ENCODE measurements at places on chromosomes 4 and X. TPM values are rescaled to one million over a fixed set of nuclear protein-coding genes. Genes with fewer than 3 reads are reported as not detected.
A peak's percentile ranks its signal among the peaks of the same experiment; 100 is the strongest.

RIPPLY1 gene
- not detected for total RNA-seq

GRCh38 chrX:134619838-134620237, 38.4 kb downstream of the PLAC1 start:
- H3K4me1 ChIP-seq, result no peaks in the 10 kb centered on the region
- H3K4me3 ChIP-seq, result no peak overlapping the region
- H3K27me3 ChIP-seq, result no peaks in the 10 kb centered on the region
- H3K36me3 ChIP-seq, result no peaks in the 10 kb centered on the region
- no peak for DNase-seq
- H3K27ac ChIP-seq, result no peak overlapping the region

PPARGC1A gene
- total RNA-seq, result 1.5 TPM

POF1B gene
- 0.26 TPM for total RNA-seq

- no peaks in the 10 kb centered on the region for H3K27me3 ChIP-seq
- H3K4me1 ChIP-seq, result no peaks in the 10 kb centered on the region
- H3K4me3 ChIP-seq, result no peak overlapping the region
- H3K27ac ChIP-seq, result no peak overlapping the region
Observed at GRCh38 chr4:45119376-45119775, 393.0 kb upstream of the GNPDA2 start.

DNA sequence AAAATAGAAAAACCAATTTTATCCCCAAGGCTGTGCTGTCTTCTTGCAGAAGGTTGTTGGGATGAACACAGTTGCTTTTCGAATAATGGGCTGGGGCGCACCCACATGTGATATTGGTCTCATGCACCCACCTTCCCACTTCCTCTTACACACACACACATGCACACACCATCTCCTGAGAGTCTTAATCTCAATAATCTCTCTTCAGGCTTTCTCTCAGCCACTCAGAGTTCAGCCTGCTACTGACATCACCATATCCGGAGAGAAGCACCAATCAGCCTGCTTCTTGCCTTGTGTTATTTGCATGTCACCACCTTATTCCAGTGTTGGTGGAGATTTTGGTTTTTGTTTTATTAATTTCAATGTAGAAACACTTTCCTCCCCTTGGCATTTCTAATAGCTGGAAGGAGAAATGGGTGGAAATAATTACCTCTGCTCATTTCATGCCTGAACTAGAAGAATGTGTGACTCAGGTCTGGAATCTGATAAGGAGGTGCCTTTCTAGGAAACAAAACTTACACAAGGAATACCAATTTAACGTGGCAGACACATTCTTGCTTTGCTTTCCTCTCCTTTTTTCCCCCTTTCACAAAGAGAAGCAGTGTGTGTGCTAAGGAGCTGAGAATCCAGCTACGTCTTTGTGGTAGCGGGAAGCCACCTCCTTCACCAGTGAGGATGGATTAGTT, 400.2 kb downstream of the MID1IP1 start:
- H3K4me1 ChIP-seq, result no peaks in the 10 kb centered on the region
- no peaks in the 10 kb centered on the region for H3K36me3 ChIP-seq
- no peak overlapping the region for H3K4me3 ChIP-seq
- DNase-seq, result no peak
- no peaks in the 10 kb centered on the region for H3K27me3 ChIP-seq

GRCh38 chrX:42047886-42048285, 124.5 kb upstream of the CASK start:
- no peaks in the 10 kb centered on the region for H3K4me1 ChIP-seq
- no peaks in the 10 kb centered on the region for H3K27me3 ChIP-seq
- no peak for DNase-seq
- H3K27ac ChIP-seq, result no peak overlapping the region
- H3K4me3 ChIP-seq, result no peak overlapping the region

- no peak overlapping the region for H3K27ac ChIP-seq
- no peaks in the 10 kb centered on the region for H3K4me1 ChIP-seq
- H3K27me3 ChIP-seq, result no peaks in the 10 kb centered on the region
- DNase-seq, result no peak
Observed at GRCh38 chr4:122772311-122772710, 39.8 kb downstream of the BBS12 start.

DNA sequence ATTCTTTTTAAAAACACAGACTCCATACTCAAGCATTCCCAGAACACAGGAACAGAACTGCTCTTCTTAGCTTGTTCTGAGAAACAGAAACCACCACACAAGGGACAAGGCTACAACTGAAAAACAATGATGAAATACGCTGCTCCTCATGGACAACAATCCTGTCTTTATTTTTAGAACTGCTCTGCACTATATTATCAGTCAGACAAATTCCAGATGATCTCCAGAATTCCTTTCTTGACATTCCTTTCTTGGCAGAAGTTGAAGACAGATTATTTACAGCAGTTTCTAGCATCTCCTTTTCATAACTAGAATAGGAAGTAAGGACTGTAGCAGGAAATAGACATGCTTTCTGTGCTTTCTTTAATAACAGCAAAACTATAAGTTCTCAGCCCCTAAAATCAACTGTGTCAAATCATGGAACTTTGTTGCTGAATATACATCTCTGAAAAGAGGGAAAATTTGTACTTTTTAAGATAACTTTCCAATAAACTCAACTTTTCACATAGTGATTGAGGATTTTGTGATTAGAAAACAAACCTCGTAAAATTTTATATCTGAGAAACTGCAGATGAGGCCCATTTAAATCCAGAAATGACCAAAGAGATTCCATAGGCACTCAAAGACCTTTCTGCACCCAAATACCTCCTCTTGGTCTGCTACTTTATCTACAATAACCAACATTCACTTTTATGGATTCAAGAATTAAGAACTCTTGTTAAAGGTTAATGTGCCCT, 35.9 kb downstream of the ANTXR2 start:
- H3K27me3 ChIP-seq, result no peaks in the 10 kb centered on the region
- H3K27ac ChIP-seq, result peak overlapping the region; percentile 94
- DNase-seq, result no peak

GRCh38 chr4:121073004-121073435, 685 bp upstream of the NDNF start:
- H3K4me3 ChIP-seq, result peak overlapping the region; percentile 36
- no peak for DNase-seq
- no peaks in the 10 kb centered on the region for H3K4me1 ChIP-seq
- H3K36me3 ChIP-seq, result no peaks in the 10 kb centered on the region

DNA sequence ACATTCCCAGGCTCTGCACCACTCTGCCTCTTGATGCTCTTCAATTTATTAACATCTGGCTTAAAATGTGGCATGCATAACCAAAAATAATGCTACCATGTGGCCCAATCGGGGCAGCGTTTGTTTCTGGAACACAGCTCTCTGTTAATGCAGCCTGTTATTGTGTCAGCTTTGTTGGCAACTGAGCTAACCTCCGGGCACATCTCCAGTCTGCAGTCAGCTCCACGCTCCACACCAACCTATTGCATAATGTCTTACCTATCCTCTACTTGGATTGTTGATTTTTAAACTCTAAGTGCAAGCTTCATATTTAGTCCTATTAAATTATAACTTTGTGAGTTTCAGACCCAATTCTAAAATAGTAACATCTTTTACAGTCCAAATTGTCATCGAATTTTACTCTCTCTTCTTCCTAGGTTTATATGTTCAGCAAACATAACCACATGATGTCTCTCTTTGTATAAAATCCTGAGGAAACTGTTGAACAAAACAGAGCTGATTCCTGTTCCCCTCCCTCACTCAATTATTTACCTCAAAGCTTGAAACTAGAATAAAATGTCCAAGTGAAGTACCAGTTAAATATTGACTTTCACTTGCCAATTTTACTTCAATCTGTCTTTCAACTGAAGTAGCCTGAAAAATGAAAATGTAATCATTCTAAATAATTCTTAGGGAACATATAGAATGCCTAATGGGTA, 92.2 kb upstream of the RAPGEF2 start:
- H3K4me3 ChIP-seq, result no peak overlapping the region
- no peaks in the 10 kb centered on the region for H3K4me1 ChIP-seq
- H3K27ac ChIP-seq, result no peak overlapping the region
- H3K36me3 ChIP-seq, result no peaks in the 10 kb centered on the region

TEX11 gene
- not detected for total RNA-seq

GRCh38 chr4:103067841-103068547, 8.6 kb downstream of the SLC9B2 start:
- no peaks in the 10 kb centered on the region for H3K36me3 ChIP-seq
- no peak overlapping the region for H3K27ac ChIP-seq
- DNase-seq, result no peak
- no peaks in the 10 kb centered on the region for H3K27me3 ChIP-seq
- H3K4me3 ChIP-seq, result no peak overlapping the region
- no peaks in the 10 kb centered on the region for H3K4me1 ChIP-seq

CT47B1 gene
- not detected for total RNA-seq

BGN gene
- total RNA-seq, result 91.5 TPM

DNA sequence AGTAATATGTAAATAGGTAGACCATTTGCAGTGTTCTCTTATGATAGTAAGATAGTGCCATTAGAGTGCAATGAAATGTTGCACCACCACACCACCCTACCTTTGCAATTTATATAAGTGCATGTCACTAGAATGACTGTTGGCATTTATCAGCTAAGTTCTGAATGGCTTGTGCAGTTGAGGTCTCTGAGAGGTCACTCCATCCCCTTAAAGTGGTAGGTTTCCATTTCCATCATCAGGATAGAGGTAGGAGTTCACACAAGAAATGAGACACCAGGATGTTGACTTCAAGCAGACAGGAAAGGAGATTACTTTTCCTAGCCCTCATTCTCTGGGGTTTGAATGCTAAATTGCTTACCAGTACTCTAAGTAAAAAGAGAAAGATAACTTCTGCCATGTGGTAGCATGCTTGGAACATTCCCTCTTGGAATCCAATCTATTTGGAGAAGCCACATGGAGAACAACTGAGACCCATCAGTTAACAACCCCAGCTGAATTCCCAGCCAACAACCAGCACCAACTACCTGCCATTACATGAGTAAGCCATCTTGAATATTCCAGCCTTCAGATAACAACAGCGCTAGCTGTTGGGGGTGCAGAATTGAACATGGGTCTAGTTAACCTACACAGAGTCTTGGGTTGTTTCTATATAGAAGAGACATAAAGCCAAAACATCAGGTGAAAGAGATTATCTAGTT, 6.7 kb upstream of the LRBA start:
- H3K36me3 ChIP-seq, result no peaks in the 10 kb centered on the region
- H3K4me3 ChIP-seq, result no peak overlapping the region
- no peak overlapping the region for H3K27ac ChIP-seq
- DNase-seq, result no peak

RHOH gene
- 37.1 TPM for total RNA-seq
